ENCODE measurements at places on chromosomes 11 and 22.

DNA sequence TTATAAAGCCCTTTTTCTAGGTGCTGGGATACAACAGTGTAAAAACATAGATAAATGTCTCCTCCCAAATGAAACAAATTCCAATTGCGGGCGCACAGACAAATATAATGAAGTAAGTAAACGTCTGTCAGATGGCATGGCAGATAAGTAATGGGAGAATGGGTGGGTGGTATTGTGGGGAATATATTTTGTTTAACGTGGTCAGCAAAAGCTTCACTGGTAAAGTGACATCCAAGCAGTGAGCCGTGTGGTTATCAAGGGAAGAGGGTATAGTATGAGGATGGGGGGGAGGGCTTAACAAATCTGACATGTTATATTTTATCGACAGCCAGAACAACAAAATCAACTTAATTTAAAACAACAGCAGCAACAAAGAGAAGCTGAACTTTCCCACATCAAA, 1.2 kb downstream of the SVIP start:
- no peak for ATAC-seq

DNA sequence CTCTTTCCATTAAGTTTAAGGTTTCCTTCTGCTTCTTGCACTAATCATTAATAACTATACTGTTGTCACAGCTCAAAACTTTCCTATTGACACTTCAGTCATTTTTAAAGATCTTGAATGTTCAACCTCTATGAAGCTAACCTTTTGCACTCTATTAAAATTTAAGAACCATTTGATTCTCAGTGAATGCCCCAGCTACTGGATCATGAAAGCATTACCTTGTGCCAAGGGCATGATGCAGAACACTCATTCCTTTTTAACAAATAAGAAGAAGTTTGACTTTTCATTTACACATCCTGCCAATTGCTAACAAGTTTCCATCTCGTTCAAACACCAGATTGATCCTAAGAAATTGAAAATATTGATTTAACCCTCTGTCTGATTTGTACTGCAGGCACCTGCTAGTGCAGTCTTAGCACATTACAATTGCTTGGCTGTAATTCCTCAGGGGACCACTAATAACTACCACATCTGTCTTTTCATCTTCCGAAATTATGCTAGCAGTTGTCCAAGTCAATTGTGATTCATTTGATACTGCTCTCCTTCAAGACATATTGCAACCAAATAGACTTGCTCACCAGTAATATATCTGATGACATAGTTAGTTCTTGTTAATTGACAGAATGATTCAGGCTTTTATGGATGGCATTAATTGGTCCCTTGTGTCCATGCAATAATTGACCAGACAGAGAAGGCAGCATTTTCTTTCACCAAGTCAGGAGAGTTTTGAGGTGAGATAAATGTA, 158.4 kb downstream of the TEAD1 start:
- no peak for ATAC-seq

DNA sequence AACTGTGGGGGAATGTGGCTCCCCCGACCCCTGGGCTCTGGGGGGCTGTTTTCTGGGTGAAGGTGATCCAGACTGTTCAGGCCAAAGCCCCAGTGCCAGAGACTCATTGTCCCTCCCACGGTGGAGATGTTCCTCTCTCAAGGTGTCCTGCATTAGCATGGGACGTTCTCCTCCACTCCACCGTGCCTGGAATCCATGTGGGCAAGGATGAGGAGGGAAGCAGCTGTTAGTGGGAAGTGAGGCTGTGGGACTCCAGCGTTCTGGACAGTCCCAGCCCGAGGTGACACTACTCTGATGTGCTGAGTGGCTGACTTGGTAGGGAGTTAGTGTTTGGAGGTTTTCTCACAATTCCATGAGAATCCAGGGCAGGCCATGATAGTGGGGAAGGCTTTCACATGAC, 31.4 kb upstream of the CLDN5 start:
- no peak for ATAC-seq

DNA sequence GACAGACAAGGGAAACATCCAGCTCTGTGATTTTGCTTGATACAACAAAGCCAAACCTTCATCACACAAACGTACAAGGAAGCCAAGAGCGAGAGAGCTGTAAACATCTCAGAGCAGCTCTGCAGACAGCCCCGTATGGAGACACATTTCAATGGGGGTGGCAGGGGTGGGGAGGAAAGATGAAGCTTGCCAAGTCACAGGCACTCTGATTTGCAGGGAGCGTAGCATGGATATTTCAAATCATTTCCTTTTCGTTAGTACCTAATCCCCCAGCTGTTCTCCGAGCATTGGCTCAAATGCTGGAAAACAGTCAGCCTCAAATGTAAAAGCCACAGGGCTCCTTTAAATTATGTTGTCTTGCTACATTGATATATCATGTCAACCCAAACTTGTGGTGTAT, 458.9 kb upstream of the CADM1 start:
- no peak for ATAC-seq

GRCh38 chr11:30585892-30586250, 282 bp downstream of the MPPED2 start:
- ATAC-seq: peak; percentile 21

Measured in activated CD4-positive, CD25-positive, alpha-beta regulatory T cell treated with anti-CD3 and anti-CD28 coated beads, Interleukin-2, amount 50 U/mL, for 24 hours (primary cell).